Activated T-cell treated with anti-CD3 and anti-CD28 coated beads, Interleukin-2, amount 50 U/mL, for 1 hour (primary cell): ENCODE measurements at places on chromosomes 3 and 15.

DNA sequence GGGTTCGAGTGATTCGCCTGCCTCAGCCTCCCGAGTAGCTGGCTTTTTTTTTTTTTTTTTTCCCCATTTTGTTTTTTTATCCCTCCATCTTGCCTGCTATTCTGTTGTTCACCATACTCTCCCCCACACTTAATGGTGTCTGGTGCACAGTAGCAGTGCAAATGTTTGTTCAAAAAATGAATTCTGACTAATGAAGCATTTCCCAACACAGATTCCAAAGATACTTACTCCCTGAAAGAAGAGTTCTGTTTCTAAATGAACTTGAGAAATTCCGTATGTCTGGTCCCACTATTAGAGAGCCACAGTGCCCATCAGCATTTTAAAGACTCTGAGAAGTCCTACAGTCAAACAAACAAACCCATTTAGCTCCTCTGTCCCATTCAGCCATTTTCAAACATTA lies 9.5 kb downstream of the EDEM1 start:
- DNase-seq, result no peak

DNA sequence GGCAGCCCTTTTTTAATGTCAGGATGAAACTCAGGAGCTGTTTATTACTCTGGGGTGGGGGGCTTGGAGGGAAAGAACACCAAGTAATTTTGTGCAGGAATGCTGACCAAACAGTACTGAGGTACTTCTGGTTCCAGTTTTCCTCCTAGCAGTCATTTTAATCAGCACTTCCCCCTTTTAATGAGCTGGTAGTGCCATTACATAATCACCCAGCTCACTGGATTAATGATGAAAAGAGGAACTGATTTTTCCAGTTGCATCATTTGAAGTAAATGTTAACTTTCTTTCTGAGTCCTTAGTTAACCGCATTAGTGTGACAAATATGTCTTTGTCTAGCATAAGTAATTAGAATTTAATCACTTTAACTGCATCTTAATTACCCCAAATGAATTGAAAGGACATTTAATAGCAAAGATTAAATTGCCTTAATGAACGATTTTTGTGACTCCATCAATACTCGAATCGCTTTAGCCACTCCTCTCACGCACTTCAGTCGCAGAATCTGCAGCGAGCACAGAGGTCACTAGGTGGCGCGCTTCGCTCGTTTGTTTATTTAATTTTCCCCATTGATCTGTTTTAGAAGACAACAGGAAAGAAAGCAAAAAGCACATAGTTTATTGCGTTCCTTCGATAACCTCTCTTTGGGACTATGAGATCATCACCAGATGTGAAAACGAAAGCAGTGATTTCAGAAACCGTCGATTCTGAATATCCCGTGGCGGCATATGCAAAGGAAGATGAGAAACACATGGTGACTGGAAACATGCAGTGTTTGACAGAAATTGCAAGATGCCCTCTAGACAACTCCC lies 9.8 kb downstream of the ONECUT1 start:
- DNase-seq, result peak; percentile 69

DNA sequence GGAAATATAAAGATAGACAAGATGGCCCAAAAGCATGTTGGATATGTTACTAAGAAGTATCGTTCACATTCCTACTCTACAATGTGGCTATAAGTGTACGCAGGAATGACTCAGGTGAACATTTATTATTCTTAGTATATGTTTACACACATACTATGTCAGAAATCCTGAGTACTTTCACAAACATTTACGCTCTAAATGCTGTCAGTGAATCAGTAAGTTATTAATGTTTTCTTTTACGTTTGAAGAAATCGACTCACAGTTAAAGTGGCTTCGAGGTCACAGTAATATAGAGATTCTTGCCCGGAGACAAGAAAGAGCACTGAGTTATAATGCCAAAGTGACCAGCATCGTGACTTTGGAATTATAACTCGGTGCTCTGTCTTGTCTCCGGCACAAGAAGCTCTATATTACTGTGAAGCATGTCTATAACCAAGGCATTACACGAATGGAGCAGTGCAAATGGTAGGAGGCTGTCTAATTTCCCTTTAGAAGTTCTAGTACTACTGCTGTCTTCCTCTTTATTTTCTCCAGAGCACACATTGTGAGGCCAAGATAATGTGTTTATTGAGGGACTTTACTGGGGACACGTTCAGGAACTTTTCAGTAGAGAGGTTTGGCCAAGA lies 61.8 kb upstream of the P3H2 start:
- no peak for DNase-seq

DNA sequence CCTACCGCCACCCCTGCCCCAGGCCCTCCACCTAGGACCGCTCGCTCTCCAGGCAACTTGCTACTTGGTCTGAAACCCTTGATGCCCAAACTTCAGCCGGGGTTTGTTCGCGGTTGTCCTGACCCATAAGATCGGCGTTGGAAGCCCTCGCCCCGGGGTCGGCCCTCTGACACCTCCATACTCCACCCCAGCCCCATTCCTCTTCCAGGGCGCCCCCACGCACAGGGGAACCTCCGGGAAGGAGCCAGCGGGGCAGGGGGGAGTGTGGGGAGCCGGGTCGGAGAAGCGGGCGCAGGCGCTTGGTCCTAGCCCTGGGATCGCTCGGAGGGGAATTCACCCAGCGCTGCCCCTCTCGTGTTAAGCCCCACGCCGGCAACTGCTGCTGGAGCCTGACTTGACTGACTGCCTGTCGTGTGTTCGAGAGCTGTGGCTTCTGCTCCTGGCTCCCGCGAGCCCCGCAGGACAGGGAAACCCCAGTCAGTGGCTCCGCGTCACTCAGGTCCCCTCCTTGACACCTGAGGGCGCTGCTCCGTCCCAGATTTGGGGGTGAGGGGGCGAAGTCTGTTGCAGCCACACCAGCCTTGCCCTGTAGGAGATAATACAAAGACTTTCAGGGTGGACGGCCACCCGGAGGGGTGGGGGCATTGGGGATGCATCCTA lies 675 bp downstream of the RYR3 start:
- DNase-seq, result no peak

DNA sequence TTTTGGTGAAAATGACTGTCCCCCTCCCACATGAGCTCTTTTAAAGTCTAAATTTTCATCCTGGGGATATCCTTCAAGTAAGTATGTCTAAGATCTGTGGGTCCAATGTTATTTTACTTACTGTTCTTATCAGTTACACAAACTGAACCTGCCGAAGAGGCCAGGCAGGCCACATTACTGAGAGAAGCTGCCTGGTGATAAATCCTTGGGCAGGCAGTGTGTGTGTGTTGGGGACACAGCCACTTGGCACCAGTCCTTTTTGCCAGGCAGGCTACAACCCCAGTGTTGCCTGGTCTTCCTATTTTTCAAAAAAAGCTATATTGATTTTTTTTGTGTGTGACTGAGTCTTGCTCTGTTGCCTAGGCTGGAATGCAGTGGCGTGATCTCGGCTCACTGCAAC lies 50.6 kb upstream of the RASA2 start:
- DNase-seq, result no peak

DNA sequence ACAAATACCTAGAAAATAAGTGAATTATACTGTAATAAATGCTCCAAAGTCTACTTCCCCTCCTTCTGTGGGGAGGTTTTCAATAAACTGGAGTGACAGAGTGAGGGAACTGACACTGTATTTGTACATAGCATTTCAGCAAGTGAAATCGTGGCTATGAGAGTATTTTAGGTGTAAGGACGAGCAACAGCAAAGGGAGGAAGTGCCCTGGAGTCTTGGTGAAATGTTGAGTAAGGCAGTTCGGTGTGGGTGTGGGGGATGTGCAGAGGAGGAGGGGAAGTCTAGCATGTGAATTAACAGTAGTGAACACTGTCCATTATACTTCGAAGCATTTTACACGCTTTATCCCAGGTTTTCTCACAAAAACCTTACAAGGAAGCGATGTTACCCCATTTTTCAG lies 18.1 kb upstream of the P2RY13 start:
- no peak for DNase-seq

DNA sequence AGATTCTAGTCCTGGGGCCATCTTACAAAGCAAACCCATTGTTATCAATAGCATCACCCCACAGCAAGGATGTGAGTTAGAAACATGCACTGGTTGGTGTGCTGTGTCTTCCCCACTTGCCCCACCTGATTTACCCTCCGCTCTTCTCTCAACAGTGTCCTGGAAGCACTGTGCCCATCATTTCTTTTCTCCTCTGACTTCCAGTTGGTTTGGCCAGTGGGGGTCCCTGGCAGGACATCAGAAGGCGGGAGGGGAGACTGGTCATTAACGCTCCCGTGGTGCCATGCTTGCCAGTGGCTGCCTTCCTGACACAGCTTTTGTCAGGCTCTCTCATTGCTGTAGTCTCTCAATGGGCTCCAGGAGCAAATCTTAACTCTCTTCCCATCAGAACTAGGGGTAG lies 11.5 kb upstream of the BUB1B start:
- no peak for DNase-seq

GRCh38 chr15:88649286-88649733 lies 10.5 kb downstream of the ISG20 start:
- DNase-seq, result peak; percentile 70

DNA sequence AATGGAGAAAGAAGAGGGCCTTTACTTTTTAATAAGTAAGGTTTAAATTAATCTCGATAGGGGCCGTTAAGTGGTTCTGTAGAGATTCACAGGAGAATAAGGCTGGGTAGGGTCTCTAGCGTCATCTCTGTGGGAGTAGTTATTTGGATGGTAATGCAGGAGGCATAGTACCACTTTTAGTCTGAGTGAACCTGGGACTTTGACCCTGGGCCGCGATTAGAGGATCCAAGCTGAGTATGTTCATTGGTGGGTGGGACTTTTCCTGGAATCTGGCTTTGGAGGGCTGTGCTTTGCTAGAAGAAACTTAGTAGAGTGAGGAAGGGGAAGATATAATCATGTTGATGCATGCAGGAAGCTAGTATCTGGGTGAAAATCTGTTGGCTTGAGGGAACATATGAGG lies 4.0 kb downstream of the LPP start:
- no peak for DNase-seq

DNA sequence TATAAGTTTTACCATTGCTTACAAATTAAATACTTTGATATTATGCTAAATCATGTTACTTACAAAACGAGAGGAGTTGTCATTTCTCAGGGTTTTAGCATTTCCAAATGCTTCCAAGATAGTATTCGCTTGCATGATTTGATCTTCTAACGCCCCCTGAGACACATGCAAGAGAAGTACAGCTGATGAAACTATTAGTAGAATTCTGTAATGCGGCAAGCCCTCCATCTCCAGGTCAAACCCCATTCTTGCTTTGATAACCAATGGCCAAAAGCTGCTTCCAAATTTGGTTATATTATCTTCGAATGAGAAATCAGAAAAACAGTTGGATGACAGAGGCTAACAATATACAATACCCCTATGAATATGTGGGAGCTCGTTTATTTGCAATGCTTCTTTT lies 14.7 kb downstream of the MYH15 start:
- DNase-seq, result no peak

GRCh38 chr3:43176666-43177065 lies 70.8 kb upstream of the POMGNT2 start:
- DNase-seq, result no peak

DNA sequence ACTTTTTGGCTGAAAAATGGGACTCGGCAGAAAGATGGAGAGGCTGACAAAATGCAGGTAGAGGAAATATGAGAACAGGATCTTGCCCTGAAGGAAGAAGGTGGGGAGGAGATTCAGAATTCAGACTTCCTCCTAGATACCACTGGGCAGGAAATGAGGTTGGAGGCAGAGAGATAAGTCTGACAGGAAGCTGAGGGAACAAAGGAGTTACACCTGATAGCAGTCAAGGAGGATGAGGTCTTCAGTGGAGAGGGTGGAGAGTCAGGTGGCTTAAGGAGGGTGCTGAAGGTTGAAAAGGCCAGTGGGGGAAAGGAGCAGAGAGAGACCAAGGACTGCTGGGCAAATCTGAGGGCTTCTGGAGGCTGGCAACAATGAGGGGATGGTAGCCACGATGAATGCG lies 56.8 kb downstream of the CCR4 start:
- no peak for DNase-seq

DNA sequence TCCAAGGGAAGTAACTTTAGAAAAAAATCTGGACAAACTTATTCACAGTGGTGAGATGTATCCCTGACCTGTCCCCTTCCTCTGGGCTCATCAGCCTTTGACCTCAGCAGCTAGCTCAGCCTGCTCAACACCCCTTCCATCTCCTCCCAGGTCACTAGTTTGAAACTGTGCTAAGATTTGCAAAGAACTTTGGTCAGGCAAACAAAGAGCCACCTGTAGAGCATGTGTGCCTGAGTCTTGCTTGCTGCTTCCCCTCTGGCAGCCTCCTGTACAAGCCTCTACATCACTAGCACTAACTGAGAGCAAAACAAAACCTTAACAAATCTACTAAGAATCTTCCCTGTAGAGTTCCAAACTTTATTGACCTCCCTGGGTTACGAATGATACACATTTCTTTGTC lies 43.9 kb downstream of the NR1I2 start:
- no peak for DNase-seq

GRCh38 chr3:77204788-77205187 lies 164.9 kb downstream of the ROBO2 start:
- DNase-seq, result no peak

- DNase-seq, result no peak
Measured at GRCh38 chr3:48697952-48698351, 12.2 kb upstream of the NCKIPSD start.

- DNase-seq, result no peak
Measured at GRCh38 chr3:52333869-52334557, 17.9 kb downstream of the DNAH1 start.

- DNase-seq, result peak; percentile 41
Measured at GRCh38 chr3:187987924-187988323, 166.0 kb upstream of the LPP start.

GRCh38 chr15:36689012-36689321 lies 109.5 kb downstream of the CDIN1 start:
- no peak for DNase-seq

- DNase-seq, result no peak
Measured at GRCh38 chr3:11244121-11244677, 28.0 kb upstream of the ATG7 start.

DNA sequence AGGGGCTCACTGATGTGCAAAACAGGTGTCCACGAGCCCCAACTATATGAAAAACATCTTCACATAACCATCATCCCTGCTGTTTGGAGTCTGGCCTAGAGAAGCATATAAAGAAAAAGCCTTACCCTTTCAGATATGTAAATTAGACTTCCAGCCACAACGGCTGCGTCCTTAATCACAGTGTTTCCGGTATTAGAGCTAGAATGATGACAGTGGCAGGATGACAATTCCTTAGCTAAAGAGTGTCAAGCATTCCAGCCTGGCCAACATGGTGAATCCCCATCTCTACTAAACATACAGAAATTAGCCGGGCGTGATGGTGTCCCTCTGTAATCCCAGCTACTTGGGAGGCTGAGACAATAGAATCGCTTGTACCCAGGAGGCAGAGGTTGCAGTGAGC lies 19.5 kb upstream of the SAMD7 start:
- no peak for DNase-seq
